DMS79 (cell line): ENCODE measurements at places on chromosomes 16 and 17.
A peak's percentile ranks its signal among the peaks of the same experiment; 100 is the strongest.

- no peak for DNase-seq
These were observed 204.1 kb upstream of the NLRP1 start for GRCh38 chr17:5788266-5788900.

DNA sequence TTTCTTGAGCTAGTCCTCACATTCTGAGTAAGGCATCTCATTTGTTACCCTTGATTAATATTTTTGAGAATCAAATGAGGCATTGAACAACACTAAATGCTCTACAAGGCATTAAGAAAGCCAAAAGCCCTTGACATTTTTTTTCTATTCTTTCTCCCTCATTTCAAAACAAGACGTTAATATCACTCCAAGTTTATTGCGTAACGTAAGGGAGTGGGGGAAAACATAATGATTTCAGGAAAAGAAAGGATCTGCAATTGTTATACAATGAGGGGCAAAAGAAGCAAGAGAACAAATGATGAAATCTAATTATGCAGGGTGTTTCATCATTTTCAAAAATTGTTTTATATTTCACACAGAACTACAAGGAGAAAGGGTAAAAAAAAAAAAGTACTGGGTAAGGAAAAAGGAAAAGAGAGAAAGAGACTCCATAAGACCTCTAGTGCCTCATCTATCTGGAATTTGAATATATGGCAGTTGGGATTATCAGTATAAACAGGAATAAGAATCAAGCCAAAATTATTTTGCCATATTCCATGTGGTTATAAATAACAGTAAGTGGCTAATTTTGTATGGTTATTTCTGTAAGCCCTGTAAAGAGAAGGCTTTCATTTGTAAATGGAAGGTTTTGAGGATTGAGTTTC lies 163.0 kb downstream of the ABCA8 start:
- no peak for DNase-seq

DNA sequence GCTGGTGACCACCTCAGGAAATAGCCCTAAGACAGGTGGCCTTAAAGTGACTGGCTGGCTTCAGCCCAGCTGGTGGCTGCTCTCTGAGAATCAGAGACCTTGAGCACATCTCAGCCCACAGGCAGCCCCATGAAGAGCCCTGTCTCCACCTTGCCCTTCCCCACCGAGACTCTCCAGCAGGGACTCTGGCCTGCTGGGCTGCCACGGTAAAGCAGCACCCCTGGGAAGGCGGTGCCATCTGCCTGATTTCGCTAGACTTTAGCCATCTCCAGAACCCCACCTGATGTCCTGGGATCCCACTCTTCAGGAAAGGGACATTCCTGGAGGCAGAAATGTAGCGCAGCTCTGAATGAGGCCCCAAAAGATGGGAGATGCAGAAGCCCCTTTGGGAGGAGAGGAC lies 45.2 kb upstream of the LGALS9 start:
- no peak for DNase-seq

DNA sequence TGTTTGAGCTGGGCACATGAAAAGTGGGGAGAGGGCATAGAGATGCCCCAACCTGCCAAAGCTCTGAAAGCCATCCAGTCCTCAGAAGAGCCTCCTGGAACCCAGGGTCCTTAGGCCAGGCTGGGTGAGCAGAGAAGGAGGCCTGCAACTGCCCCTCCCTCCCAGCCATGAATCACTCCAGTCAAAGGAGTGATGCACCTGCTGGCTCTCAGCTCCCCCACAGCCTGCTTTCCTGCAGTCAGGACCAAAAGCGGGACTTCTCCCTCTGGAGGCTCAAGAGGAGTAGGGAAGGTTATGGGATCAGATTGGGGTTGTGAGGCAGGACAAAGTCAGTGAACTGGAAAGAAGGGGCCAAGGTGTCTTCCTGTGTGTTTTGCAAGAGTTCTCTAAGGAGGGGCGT lies 145.6 kb downstream of the TMEM132E start:
- peak; percentile 70 for DNase-seq

DNA sequence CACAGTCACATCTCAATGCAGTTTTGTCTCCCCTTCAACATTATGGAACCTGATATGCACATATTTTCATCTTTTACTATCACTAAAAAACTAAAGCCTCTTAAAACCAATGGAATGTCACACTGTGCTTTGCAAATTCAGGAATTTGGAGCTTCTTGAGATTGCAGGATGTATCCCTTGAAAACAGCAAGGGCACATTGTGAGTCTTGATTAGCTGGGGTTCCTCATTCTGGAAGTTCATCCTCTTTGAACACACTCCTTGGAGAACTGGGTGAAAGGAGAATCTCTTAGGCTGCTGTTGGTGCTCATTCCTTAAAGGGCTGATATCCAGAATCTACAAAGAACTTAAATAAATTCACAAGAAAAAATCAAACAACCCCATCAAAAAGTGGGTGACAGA lies 21.1 kb upstream of the MYOCD start:
- no peak for DNase-seq

GRCh38 chr16:81894592-81894991 lies 115.5 kb downstream of the PLCG2 start:
- DNase-seq: no peak

DNA sequence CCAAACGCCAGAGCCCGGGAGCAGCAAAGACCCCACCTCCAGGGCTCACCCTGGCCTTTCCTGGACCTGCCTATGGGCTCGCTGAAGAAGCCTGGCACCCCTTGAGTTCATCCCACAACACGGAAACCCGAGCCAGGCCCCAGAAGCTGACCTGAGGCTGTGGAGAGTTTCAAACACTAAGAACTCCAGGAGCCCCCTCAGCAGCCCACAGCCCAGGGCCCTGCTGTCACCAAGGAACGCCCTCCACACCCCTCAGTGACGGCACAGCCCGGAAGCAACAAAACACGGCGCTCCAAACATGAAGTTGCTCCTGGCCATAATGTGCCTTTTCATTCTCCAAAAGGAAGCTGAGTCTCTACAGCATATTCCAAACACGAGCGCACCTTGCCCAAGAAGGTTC lies 9.2 kb downstream of the SLC38A10 start:
- DNase-seq: no peak

GRCh38 chr17:68353111-68353521 lies 61.8 kb downstream of the ARSG start:
- DNase-seq: no peak

GRCh38 chr17:77184474-77184873 lies 43.7 kb downstream of the SEC14L1 start:
- no peak for DNase-seq

DNA sequence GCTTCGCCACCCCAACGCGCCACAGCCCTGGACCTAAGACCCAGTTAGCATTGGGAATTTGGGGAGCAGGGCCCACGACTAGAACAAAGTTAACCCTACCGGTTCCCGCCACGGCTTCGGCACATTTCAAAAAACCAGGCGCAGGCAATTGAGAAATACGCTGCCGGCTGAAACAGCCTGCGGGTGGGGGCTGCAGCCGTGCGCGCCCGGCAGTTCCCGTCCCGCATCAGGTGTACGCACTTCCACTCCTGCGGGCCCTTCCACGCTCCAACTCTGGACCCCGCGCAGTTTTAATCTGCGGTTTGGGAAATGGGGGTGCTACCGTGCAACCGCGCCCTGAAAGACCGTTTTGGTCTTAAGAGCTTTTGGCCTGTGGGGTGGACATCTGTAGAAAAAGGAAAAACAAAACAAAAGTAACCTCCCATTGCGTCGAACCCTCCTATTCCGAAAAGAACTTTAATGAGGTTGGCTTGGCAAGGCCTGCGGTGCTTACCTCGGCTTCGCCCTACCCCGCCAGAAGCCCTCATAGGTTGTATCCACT lies 7.1 kb downstream of the IRX5 start:
- DNase-seq: no peak

DNA sequence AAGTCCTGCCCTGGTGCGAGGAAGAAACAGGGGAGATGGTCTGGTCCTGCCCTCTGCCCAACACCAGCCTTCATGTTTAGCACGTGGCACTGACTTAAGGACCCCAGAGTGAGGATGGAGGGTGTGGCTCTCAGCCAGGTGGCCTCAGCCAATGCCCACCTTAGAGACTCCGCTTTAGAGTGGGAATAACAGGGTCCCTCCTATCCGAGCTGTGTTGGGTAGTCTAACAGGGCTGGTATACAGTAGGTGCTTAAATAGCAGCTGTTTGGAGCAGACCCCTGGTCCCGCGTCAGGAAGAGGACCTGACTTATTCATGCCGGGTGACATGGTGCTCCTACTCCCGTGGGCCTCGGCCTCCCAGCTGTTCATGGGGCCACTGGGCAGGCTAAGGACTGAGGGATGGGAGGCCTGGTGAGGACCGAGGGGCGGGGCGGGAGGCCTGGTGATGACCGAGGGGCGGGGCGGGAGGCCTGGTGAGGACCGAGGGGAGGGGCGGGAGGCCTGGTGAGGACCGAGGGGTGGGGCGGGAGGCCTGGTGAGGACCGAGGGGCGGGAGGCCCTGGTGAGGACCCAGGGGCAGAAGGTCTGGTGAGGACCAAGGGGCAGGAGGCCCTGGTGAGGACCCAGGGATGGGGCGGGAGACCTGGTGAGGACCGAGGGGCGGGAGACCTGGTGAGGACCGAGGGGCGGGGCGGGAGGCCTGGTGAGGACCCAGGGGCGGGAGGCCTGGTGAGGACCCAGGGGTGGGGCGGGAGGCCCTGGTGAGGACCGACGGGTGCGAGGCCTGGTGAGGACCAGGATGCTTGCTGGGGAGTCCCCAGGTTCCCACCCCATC lies 7.6 kb downstream of the ZFPM1 start:
- DNase-seq: no peak

DNA sequence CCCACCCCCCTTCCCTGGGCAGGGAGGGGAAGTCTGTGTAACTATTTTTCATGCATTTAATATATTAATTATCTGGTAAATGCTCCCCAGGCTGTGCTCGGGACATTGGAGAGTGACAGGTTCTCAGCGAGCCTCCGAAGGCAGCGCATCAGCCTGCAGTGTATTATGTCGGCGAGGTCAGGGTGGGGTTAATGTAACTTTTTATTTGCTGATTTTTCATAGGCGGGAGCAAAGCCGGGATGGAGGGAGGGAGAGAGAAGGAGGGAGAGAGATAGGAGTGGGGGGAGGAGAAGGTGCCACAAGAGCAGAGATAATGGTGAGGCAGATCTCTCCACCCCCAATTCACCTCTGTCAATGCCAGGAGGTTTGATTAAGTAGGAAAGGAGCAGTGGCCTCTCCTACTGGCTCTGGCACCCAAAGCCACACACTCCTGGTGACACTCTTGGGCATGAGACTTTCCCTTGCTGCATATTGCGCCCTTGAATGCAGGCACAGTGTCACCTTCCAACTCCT lies 104.0 kb downstream of the MRM1 start:
- DNase-seq: no peak
